ENCODE measurements at places on chromosomes 13 and 19.

DNA sequence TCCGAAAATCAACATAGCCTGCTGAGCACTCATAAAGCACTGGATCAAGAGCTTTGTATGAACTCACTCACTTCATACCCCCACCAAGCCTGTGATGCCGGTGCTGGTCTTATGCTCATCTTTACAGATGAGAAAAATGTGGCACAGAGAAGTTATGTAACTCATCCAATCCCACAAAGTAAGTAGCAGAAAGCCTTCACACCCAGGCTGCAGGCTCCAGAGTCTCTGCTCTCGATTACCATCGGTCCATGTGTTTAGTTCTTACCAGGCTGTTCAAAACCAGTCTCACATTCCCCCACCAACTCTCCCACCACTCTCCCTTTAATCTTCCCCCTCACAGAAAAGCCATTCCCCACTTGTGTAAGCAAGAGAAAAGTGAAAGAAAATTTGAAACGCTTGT is 276.0 kb downstream of the DNAJC15 start:
- no peak for DNase-seq

DNA sequence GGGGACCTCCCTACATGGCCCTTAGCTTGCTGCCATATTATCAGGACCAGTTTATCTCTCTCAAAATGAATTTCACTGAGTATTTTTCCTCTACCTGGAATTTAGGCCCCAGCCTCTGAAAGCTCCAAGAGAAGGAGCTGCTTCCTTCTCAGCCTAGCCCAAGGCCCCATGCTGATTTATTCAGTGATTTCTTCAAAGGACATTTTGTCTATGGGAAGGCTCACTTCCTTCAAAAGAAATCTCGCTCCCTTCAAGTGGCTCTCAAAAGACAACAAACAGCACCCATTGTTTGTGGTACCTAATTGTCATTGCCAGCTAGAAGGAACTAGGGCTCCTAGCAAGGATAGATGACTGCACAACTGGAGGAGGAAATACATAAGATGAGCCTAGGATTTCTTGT is 172.4 kb downstream of the SLC7A1 start:
- DNase-seq = no peak

DNA sequence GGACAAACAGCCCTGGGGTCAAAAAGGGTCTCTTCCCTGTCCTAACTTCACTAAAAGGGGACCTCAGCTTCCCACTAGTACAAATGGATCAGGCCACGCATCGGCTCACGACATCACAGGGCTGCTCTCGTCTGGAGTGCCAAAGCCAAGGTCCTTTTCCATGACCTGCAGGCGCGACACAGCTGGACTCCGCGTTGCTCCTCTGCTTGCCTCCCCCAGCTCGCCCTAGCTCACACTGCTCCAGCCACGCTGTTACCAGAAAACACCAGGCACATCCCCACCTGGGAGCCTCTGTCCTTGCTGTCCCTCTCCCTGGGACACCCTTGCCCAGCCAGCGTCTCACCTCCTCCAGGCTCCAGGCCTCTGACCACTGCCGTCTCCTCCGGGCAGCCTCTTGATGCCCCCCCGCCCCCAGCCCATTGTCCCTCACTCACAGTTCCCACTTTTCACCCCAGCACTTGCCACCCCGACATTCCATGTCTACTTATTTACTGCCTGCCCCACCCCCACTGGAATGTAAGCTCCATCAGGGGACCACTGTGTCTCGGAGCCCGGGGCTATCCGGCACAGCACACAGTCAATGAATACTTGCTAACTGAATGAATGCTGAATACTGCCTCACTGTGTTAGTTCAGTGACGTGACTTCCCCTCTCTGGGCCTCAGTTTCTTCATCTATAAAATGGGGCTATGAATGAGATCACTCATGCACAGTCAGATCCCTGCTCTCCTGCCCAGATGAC is 20.7 kb downstream of the AKT2 start:
- no peak for DNase-seq

DNA sequence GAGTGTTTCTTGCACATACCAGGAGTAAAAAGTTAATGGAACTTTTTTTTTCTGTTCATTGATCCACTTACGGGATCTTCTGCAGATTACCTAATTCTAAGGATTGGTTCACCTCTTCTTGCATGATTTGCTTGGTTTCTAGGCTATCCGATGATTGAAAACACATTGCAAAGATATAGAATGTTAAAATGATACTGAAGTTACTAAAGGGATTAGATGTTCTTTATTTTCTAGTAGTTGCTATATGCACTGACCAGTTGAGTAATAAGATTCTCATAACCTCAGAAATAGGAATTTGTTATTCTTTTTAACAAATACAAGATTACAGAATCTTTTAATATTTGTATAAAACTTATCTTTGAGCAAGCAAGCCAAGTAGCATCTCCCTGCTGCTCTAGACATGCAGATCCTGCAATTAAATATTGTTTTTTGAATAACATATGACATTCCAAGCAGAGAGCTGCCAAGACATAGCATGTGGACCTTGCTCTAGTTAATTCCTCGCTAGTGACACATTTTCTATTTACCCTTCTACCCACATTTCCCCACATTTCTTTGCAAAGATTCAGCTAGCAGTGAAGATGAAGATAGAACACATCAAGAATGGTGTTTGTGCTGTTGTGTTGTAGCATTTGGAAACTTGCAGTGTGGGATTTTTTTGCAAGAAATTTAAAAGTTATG is 51.7 kb upstream of the RNF113B start:
- DNase-seq = no peak

DNA sequence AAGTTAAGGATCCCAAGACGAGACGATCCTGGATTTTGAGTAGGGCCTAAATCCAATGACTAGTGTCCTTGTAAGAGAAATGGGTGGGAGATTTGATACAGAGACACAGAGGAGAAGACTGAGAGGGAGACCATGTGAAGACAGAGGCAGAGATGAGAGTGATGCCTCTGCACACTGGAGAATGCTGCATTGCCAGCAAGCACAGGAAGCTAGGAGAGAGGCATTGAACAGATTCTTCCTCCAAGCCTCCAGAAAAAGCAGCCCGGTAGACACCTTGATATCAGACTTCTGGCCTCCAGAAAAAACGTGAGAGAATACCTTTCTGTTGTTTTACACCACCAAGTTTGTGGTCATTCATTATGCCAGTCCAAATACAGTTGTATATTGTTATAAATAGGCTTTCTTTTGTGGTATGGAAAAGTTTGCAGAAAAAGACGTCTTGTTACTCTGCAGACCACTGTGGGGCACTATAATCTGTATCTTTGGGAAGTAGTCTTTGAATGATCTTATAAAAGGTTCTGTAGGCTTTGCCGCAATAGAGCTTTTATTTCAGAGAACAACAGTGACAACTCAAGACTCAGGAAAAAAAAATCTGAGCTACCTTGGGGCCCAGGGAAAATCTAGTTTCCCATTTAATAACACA is 17.9 kb upstream of the RFC3 start:
- DNase-seq = no peak

GRCh38 chr13:98752467-98753290 is at the start of gene SLC15A1:
Gene SLC15A1, minus strand, starts transcription at chr13:98752672. Its CDS starts 74 bp downstream, at chr13:98752598.
- no peak for DNase-seq

DNA sequence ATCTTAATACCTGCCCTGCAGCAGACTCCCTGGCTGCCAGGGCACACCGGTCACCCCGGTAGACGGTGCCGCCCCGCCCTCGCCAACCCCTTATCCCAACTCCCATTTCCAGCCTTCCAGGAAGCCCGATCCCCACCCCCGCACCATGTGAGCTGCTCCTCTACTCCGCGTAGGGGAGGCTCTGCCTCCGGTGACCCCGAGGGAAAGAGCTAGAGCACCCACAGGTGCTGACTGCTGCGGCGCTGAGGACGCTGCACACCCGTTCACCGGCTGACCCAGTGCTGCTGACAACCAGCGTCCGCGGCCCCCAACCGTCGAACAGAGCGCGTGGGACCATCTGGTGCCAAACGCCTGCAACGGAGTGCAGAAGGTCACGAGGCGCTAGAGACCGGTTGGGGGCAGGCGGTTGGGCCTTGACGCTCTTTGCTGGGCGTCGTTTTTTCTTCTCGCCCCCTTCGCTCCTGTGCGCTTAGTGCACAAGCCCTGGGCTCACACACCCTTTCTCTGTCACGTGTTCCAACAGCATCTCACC is 59.6 kb upstream of the ZNF599 start:
- DNase-seq = no peak

- no peak for DNase-seq
Observed at GRCh38 chr13:29561918-29562317, 33.6 kb downstream of the SLC7A1 start.

- DNase-seq = no peak
Observed at GRCh38 chr19:4993683-4994082, 24.8 kb downstream of the KDM4B start.

DNA sequence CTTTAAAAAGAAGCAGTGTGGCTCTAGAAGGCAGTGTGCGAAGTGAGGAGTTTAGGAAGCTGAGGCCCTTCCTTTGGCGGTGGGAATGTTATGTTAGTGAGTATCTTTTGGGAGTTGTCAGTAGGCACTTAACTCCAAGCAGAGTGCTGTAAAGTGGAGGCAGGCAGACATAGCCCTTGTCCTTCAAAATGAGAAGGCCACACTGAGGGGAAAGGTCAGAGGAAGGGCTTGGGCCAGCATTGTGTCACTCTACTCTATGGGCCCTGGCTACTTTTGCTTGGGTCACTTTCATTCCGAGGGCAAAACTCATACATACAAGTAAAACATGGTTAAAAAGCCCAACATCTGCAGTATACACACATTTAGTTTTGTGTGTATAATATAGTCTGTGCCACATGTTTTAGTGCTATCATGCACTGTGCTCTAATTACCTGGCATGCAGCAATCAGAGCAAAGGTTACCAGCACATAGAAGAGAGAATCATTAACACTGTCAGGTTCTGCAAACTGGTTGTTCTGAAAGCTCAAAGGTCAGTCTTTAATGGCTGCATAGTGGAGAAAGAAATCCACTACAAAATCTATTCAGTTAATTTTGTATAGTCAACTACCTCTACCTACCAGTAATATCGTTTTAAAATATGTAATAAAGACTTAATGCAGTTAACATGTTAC is 64.4 kb downstream of the WASF3 start:
- DNase-seq = no peak

DNA sequence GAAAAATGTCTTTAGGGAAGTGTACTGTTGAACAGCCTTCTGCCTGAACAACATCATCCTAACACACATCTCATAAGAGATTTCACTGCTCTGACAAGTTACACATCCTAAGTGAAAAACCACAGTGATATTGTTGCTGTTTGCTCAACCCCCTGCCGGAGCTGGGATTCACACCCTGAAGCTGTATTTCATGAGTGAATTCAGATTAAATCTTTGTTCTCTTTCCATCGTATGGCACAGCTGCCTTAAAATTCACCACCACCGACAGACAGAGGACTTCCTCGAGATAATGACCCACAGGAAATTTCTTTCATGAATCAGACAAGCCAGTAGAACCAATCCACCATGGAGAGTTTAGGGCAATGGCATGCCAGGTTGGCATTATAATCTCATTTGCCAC is 280.8 kb downstream of the DCT start:
- no peak for DNase-seq

DNA sequence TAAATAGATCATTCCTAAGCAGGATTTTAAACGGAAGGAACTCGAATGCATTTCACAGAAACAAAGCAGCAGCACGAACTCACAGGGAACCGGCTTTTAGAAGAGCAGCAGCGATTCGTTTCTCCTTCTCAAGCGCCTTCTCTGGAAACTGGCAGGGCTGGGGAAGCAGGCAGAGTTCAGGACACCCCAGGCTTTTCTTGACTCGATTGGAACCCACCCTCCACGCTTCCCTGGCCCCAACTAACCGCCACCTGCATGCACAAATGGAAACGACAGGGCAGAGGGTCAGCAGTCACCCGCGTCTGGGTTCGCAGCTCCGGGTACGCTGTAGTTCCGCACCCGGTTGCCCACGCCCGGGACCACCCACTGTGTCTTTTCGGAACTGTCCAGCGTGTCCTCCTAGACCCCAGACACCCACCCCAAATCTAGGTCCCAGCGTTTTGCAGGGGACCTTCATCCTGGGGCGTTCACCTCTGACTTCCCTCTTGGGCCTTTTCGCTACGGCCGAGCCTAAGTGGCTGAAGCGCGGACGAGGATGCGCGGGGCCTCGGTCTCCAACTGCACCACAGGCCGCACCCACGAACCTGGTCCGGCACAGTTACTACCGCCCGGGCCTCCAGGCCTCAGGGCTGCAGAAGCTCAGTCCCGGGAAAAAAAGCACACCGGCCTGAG is 500 bp downstream of the ZFP30 start:
- peak; percentile 1 for DNase-seq

- no peak for DNase-seq
Observed at GRCh38 chr19:49975051-49975450, 14.1 kb upstream of the SIGLEC11 start.

- no peak for DNase-seq
Observed at GRCh38 chr19:16364231-16364865, 39.7 kb downstream of the KLF2 start.

- DNase-seq = no peak
Observed at GRCh38 chr13:79780240-79780639, 299.3 kb downstream of the NDFIP2 start.

GRCh38 chr13:110015253-110015652 is 228.9 kb upstream of the IRS2 start:
- DNase-seq = no peak

DNA sequence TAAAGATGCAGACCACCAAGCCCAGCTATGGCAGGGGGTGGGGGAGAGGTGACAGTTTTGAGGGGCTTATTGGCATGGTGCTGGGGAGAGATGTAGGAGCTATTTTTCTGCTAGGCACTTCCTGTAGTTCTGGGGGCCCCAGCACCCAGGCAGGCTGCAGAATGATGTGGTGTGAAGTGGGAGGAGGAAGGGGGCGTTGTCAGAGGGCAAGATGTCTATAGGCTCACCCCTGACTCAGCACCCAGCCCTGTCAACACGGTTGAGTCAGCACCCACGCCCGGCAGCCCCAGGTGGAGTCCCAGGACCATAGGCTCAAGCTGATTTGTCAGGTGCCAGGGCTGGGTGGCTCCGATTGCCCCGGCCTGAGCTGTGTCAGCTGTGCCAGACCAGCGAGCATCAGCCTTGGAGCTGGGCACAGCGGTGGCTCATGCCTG is 5.8 kb downstream of the KLF2 start:
- peak; percentile 85 for DNase-seq

- DNase-seq = no peak
Observed at GRCh38 chr19:28316464-28316863, 896.5 kb downstream of the UQCRFS1 start.

DNA sequence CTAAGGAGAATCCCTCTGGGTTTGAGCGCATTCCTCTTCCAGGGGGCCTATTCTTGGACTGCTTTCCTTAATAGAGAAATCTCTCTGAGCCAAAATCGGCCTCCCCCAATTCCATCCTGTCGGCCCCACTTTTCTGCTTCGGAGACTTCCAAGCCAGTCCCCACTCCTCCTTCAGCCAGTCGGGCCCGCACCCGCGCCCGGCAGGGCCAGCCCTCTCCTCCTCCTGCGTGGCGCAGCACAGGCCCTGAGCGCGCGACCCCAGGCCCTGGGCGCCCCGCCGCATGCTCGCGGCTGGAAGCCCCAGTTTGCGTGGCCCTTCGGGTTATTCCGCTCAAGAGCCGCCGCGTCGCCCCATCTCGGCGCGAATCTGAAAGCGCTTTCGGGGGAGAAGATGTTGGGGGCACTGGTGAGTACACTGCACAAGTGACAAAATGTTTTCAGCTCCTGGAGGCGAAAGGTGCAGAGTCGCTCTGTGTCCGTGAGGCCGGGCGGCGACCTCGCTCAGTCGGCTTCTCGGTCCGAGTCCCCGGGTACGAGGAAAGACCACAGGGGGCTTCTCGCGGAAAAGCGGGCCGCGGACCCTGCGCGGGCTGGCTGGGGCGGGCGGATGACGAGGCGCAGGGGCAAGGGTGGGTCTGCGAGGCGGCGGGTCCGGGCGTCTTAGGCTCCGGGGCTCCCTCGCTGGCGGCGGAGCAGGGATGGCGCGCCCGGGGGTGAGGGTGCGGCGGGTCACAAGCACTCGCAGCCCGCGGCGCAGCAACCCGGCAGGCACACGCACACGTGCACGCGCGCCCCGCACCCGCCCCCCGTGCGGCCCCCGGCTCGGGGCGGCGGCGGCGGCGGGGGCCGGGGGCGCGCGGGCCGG is at the start of gene IL17D:
Gene IL17D (plus strand): TSS at position 785 of the 865 bp plus-strand sequence. CDS start 303 bp downstream, outside the sequence.
- peak; percentile 10 for DNase-seq
